ENCODE measurements at places on chromosomes 16 and 17. TPM values are rescaled to one million over a fixed set of nuclear protein-coding genes. Genes with fewer than 3 reads are reported as not detected.

HOXB3 gene
- total RNA-seq, result 13.0 TPM

KARS1 gene
- total RNA-seq, result 75.1 TPM

C17orf50 gene
- total RNA-seq, result not detected

FBXL16 gene
- 0.78 TPM for total RNA-seq

WNT9B gene
- 1.2 TPM for total RNA-seq

HLF gene
- 30.3 TPM for total RNA-seq

ZNF276 gene
- 22.9 TPM for total RNA-seq

KRT20 gene
- total RNA-seq, result not detected

SLC12A3 gene
- total RNA-seq, result not detected

UTS2R gene
- not detected for total RNA-seq

CCDC144A gene
- total RNA-seq, result 0.41 TPM

DPEP3 gene
- total RNA-seq, result not detected

TM4SF5 gene
- total RNA-seq, result not detected

NEUROD2 gene
- not detected for total RNA-seq

STARD3 gene
- total RNA-seq, result 73.3 TPM

CDRT15L2 gene
- total RNA-seq, result not detected

MT1E gene
- total RNA-seq, result 425 TPM

ELMO3 gene
- 0.66 TPM for total RNA-seq

ABCA10 gene
- 7.3 TPM for total RNA-seq

CCL16 gene
- 1.6 TPM for total RNA-seq

ASGR2 gene
- 0.35 TPM for total RNA-seq
